Right atrium auricular region (tissue), 2 donors: ENCODE measurements at places on chromosomes 12 and 14. TPM values are rescaled to one million over a fixed set of nuclear protein-coding genes. Genes with fewer than 3 reads are reported as not detected.

DNA sequence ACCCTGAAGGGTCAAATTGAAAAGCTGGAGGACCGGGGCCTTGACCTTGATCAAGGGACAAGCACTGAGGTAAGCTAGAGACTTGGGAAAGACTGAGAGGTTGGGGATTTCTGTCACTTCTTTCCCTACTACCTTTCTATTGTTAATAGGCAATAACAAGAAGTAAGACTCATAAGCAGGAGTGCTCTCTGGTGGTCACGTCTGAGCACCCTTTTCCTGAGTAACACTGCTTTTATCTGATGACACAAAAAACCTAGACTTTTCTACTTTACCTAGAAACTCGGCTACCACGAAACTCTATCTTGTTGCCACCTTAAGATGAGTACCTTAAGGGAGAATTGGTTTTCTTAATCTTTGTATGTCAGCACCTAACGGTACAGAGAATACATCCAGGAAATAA is 35.5 kb upstream of the PPFIBP1 start:
- DNase-seq: no peak

Gene RD3L
- 7.6 TPM for total RNA-seq

DNA sequence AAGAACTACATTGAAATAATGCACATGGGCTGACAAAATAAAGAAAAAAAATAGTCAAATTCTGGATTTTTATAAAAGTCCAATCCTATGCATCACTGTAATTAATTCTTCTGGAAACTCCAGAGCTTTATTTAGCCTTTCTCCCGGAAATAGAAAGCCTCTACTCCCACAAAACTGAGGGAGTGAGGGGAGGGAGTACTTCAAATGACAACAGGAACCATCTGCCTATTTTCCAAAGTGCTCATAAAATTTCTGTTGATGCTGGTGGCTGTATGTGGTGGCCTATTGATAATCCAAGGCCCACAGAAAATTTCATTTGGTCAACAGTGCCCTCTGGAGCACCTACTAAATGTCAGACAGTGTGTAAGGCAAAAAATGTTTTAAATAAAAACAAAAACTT is 64.6 kb downstream of the KIF21A start:
- no peak for DNase-seq

- DNase-seq: no peak
These were observed 122.9 kb downstream of the TSPAN9 start for GRCh38 chr12:3200032-3200617.

- DNase-seq: no peak
These were observed 63.8 kb downstream of the MOK start for GRCh38 chr14:102241147-102241546.

Gene HOXC4
- total RNA-seq: 0.20 TPM
